ENCODE measurements at places on chromosomes 12 and 14.

GRCh38 chr14:104421401-104421821 is 158.2 kb upstream of the C14orf180 start:
- no peak for DNase-seq

- no peak for DNase-seq
These were observed 383.8 kb downstream of the NOVA1 start for GRCh38 chr14:26213846-26214575.

GRCh38 chr12:52122540-52122871 is 43.0 kb downstream of the SMIM41 start:
- DNase-seq, result no peak

DNA sequence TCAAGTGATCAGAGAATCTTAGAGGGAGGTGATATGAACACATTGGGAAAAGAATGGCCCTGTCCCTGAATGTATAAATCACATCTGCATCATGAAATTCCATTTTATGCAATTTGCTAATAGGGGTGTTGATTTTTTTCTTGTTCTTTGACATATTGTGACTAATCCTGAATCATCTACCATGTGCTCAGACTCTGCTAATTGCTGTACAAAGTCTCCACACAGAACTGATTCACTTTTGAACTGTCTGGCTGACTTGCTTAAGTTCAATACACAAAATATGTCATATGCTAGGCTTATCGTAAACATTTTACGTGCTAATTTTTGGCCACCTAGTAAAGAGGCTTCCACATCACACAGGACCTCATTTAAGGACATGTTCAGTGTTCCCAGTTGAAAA is 2.6 kb downstream of the TMEM132D start:
- DNase-seq, result no peak

DNA sequence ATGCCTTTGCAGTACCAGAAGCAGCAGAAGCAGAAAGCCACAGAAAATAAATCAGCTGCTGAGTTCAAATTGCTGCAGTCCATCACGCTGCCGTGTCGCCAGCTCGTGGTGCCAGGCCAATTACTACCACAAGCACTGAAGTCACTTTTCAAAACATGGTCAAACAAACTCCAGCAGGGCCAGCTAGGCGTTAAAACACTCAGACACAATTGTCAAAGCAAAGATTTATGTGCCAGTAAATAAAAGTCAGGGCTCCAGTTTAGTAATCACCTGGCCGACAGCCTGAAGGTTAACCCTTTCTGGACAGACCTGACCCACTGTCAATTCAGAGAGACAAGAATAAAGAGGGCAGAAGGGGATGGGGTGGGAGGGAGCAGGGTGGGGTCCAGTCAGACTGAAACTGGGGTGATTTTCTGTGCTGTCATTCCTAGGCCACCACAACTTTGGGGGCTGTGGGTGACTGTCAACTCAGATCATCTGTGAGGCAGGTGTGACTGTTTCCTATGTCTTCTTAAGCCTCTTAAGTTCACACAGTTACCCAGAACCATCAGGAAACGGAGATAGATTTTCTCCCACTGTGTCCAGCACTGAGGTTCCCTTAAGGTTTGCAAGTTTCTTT is 109.8 kb upstream of the FUT8 start:
- DNase-seq, result no peak

GRCh38 chr12:106139422-106140171 is 843 bp upstream of the NUAK1 start:
- DNase-seq, result no peak

GRCh38 chr14:57189070-57189469 is 79.6 kb downstream of the EXOC5 start:
- DNase-seq, result no peak

- DNase-seq, result no peak
These were observed 212.8 kb downstream of the KIF21A start for GRCh38 chr12:39230086-39230485.

GRCh38 chr12:45575417-45575816 is 154.1 kb upstream of the ARID2 start:
- DNase-seq, result no peak

DNA sequence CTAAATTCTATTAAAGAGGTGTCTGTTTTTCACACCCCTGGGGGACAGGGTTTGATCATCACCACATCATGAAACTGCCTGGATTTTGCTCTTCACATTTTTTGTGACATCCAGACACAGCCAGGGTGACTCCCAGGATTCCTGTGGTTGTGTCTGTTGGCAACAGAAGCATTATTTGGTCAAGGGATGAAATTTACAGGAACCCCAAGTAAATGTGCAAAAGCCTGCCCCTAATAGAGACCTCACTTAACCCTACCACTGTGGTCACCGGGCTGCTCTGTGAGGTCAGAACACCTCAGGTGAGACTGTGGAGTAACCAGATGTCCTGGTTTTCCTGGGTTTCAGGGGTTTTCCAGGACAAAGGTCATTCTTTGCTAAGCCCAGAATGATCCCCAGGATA is 103.8 kb downstream of the DAD1 start:
- DNase-seq, result no peak

DNA sequence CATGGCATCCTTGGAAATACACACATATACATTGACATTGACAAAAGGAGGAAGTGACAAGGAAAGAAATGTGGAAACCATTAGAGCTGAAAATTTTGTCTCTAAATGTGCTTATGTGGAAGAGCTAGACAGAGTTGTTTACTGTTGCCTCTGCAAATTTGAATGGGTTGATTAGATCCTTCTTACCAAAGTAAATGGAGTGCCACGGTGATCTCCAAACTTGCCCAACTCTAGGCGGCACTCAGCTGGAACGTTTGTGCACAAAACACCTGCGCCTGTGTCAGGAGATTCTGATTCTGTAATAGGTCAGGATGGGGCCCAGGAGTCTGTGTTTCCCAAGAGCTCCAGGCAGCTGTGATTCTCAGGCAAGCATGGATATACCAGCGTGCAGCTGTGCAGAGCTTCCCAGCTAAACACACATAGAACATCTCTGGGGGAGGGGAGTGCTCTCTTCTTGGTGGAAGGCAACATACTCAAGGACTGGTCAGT is 77.8 kb upstream of the BDKRB2 start:
- DNase-seq, result no peak

GRCh38 chr12:15581006-15581405 is 208.2 kb downstream of the EPS8 start:
- no peak for DNase-seq

- DNase-seq, result no peak
These were observed 6.3 kb downstream of the KRT80 start for GRCh38 chr12:52185400-52185967.

- DNase-seq, result no peak
These were observed 79.3 kb upstream of the C12orf71 start for GRCh38 chr12:27161458-27162228.

- no peak for DNase-seq
These were observed 26.9 kb downstream of the BCL11B start for GRCh38 chr14:99244941-99245563.

GRCh38 chr14:87055007-87055406 is 938.0 kb downstream of the GALC start:
- no peak for DNase-seq

Measured in CD4-positive, alpha-beta T cell treated with Interleukin-6 at 100 ng/mL for 8 hours (primary cell).